Stimulated activated CD8-positive, alpha-beta memory T cell treated with anti-CD3 and anti-CD28 coated beads, Interleukin-15, amount 100 ng/mL, for 24 hours (primary cell): ENCODE measurements at places on chromosomes 11 and 22.

DNA sequence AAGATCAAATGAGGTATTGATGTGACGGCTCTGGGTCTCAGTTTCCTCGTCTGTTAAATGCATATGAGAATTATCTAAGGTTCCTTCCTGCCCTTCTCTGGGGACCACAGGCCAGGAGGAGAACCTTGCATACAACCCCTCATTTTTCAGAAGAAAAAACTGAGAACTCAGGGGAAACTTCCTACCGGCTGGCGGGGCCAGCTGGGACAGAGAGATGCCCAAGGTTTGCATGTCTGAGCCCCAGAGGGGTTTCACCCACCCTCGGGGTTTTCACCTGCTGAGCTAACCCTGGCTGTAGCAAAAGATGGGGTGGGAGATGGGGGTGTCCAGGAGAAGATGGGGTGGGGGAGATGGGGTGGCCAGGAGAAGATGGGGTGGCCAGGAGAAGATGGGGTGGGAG, 4.3 kb downstream of the TNFRSF13C start:
- no peak for DNase-seq

DNA sequence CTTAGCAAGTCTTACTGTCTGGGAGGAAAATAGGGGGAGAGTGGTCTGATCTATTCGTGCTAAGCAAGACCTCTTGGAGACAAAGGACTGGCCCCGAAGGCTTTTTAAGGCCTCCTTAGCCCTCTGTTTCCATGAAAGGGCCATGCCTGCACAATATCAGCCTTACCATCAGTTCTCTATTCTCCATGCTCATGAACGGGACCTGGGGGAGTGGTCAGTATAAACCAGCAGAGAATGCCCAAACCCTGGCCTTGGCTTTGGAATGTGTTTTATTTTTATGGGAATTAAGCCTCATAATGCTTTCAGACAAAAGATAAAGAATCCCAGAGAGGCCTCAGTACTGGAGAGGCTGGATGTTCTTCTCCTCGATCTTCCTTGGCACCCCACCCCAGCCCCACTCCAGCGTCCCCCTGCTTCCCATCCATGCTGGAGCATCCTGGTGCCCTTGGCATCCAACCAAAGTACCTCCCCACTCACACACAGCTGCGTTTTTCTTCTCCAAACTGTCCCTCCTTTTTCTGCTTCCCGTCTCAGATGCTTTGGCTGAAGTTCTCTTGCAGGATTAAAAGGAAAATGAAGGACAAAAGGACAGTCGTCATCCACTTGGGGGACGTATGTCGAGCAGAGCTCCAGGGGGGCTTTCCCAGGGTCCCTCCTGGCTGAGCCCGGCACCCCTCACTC, 18.6 kb downstream of the FXYD6 start:
- no peak for DNase-seq

GRCh38 chr11:79156031-79156430, 284.8 kb downstream of the TENM4 start:
- DNase-seq = no peak

DNA sequence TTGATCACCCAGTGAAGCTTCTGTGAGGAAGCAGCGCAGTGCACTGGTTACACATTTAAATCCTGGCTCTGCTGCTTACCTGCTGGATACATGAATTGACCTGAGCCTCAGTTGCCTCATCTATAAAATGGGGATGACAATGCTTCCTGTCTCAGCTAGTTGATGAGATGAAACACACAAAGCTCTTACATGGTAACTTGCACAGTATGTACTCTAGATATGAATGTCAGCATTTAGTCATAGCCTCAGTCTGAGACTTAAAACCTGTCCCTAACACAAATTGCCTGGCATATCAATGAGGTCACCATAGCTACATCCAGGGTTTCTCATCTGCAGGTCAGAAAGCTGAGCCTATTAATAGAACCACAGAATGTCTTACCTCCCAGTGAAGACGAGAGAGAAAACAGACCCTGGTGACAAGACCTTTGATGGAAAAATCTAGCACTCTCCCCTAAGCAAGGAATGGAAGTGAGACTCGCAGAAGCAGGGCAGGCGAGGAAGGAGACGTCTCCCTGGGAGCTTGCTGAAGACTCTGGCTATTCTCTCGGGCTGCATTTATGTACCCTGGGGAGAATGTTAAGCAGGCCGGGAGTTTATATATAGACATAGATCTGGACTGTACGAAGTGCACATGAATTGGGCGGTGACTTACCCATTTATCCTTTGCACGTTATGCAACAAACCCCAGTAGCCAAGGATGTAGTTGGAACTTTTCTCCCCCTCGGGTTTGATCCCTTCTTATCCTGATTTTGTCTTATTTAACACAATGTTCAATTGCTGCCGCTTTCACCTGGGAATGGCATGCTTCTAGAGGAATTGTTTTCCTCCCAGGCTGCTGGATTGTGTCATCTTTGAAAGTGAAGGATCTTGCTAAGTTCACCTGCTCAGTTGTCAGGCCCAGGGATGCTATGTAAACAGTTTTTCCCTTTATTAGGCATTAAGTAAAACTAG, 18.0 kb downstream of the SDHAF2 start:
- DNase-seq = no peak

DNA sequence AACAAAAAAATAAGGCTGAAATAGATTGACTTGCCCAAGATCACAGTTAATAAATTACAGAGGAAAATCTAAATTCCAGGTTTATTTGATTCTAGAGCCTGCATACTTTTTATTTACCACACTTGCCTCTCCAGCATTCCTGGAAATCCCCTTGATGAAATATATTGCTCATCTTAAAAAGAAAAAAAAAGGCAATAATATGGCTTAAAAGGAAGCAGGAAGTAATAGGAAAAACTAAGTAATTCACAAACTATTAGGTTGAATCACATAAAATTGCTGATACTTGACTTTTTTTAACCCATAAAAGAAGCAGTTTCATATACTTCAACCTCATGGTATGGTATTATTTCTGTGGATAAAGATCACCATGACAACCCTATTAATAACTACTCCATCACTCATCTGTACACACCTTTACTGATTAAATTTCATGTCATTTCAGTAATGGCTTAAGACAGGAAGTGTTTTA, 52.9 kb downstream of the COPB1 start:
- no peak for DNase-seq

- DNase-seq = no peak
Measured at GRCh38 chr11:68411501-68411991, 49.0 kb upstream of the PPP6R3 start.

DNA sequence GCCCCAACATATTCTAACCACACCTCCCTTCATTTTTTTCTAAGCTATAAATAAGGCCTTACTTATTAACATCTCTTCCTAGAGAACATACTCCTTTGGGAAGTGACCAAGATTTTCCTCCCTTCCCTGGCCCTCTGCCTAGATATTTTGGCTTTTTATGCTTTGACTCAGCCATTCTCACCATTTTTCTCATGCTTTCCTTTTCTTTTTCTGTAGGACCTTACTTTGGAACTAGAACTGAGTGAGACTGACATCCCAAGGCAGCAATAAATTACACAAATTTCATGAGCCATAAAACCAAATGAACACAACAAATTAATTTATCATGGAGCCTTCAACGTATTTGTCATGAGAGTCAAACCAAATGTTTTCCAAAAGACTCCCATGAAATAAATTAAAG, 142.7 kb upstream of the CTSC start:
- no peak for DNase-seq

DNA sequence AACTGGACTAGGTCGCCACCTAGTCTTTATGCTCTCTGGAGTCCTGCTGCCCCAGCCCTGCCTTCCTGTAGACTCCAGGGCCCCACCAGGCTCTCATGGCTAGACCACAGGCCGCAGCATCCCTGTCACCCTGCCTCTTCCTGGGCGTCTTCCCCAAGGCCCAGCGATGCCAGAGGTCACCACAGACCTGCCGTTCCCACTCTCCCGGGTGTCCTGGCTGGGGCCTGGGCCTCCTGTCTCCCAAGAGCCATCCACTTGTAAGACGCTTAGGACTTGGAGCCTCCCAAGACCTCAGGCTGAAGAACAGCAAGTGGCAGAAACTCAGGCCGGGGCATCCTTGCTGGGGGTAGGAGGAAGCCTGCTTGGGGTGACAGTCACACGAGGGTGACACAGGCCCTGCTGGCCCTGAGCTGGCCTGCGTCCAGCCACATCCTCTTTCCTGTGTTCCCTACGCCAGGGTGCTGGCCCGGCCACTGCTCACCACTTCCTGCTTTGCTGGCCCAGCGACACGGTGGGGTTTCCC, 2.0 kb upstream of the TCIRG1 start:
- DNase-seq = no peak

DNA sequence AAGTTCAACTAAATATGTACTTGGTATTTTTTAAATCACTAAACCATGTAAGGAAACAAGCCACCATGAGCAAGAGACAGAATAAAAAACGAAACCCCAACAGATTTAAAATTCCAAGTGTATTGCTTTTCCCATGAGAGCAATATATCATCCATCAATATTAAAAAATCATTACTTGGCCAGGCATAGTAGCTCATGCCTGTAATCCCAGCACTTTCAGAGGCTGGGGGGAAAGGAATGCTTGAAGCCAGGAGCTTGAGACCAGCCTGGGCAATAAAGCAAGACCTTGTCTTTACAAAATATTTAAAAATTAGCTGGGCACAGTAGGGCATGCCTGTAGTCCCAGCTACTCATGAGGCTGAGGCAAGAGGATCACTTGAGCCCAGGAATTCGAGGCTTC, 190.8 kb downstream of the TTC28 start:
- DNase-seq = no peak

GRCh38 chr11:17298302-17298701, 21.8 kb downstream of the NUCB2 start:
- DNase-seq = no peak

DNA sequence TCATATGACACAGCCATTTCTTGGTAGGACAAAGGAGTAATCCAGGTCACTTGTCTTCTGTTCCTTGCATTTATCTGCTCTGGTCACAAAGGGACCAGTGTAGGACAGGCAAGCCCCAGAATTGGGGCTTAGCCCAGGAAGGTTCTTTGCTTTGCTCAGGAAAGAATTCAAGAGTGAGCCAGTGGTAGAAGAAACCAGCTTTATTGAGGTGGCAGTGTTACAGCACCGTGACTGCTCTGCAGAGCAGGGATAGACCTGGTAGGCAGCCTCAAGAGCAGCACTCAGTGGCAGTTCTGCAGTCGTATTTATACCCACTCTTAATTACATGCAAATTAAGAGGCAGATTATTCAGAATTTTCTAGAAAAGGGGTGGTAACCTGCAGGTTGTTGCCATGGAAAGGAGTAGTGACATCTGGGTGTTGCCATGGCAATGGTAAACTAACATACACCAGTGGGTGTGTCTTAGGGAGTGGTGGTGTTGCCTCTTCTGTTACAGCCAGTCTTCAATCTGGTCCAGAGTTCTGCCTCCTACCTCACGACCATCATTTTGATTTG, 84.9 kb upstream of the RAB1B start:
- no peak for DNase-seq

DNA sequence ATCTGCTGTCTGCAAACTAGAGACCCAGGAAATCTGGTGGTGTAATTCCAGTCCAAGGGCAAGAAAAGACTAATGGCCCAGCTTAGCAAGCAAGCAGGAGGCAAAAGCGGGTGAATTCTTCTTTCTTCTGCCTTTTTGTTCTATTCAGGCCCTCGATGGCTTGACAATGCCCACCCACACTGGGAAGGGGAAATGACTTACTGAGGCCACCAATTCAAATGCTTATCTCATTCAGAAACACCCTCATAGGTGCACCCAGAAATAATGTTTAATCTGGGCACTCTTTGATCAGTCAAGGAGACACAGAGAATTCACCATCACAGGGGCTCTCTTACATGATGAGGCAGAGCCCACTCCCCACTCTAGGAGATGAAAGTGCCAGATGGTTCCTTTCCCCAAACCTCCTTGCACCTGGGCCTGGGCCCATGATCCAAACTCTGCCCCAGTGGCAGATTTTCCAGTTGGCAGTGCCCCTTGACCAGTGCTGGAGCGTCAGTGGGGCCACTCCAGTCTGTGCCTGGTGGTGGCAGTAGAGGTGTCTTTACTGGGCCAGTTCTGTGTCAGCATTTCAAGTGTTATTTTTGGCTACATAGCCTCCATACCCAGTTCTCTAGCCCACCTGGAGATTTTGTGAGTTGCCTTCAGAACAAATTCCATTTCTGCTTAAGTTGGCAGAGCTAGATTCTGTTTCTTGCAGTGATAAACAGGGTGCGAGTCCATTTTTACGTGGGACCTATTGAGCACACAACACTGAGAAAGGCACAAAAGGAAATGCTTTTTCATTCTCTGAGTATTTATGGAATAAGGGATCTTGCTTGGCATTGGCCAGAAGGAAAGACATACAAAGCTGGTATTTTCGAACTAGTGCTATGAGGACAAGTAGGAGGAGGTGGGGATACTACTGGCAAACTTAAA, 7.5 kb downstream of the ELMOD1 start:
- no peak for DNase-seq

GRCh38 chr11:116881143-116881542, 43.7 kb upstream of the APOA1 start:
- DNase-seq = no peak

DNA sequence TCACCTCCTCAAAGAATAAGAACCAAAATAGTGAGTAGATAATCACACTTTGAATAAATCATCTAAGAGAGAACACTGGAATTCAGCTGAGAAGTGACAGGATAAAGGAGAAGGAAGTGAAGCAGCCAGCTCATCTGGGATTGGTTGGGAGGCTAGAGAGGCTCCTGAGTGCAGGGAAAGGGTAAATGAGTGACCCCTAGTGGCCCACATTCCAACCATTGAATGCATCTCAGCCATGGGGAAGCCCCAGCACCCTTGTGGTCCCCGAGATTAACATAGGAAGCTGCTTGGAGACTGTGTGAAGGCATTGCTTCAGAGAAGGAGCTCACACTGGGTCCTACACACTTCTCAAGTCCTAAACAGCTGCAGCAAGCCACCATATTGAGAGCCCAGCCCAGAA, 82.3 kb downstream of the JRKL start:
- DNase-seq = no peak

GRCh38 chr22:48320048-48320682, 1507.5 kb downstream of the BRD1 start:
- DNase-seq = no peak
